ENCODE measurements at places on chromosomes 3 and 15.

DNA sequence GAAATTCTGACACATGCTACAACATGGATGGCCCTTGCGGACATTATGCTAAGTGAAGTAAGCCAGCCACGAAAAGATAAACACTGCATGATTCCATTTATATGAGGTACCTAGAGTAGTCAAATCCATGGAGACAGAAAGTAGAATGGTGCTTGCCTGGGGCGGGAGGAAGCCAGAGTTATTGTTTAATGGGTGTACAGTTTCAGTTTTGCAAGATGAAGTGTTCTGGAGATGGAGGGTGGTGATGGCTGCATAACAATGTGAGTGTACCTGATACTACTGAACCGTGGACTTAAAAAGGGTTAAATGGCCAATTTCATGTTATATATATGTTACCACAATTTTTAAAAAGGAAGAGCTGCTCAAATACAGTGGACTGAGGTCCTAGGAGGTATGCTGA lies 66.9 kb downstream of the SEMA5B start:
- no peak overlapping the region for H3K4me3 ChIP-seq
- no peaks in the 10 kb centered on the region for H3K36me3 ChIP-seq

DNA sequence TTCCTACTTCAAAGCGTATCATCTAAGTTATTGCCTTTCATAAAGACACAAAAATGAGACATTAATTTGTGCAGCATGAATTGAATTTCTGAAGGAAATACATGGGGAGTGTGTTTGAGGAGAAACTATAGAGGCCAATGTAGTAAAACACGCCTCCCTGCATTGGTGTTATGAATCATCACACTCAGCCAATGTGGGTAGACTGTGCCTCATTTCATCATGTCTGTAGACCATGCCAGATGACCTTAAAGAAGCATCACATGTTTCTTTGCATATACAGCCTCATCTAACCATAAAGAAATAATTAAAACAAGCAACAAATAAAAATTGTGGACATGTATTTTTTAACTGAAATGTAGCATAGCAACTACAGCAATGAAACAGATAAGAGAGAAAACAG lies 486.0 kb upstream of the ADAMTS9 start:
- H3K27ac ChIP-seq: no peak overlapping the region
- no peaks in the 10 kb centered on the region for H3K36me3 ChIP-seq
- H3K4me1 ChIP-seq: no peaks in the 10 kb centered on the region

DNA sequence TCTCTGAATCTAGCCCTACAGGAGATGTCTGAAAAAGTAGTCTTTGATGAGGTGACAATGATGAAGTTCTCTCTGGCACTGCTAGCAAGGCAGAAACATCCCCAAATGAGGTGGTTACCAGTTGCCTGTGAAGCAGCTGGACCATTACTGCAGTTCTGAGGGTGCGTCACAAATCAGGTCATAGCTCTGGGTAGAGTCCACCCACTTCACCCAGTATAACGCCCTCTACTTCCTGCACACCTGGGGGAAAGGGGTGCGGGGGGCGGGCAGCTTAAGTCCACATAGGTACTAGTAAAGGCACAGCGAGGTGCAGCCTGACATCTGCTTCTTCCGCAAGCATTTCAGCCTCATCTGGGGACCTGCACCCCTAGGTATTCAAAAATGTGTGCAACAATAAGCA lies 13.4 kb upstream of the SATB1 start:
- peaks cover 31% of the 10 kb centered on the region for H3K4me1 ChIP-seq
- H3K27ac ChIP-seq: peak overlapping the region; percentile 89
- H3K4me3 ChIP-seq: peak overlapping the region; percentile 38
- H3K27me3 ChIP-seq: no peaks in the 10 kb centered on the region

DNA sequence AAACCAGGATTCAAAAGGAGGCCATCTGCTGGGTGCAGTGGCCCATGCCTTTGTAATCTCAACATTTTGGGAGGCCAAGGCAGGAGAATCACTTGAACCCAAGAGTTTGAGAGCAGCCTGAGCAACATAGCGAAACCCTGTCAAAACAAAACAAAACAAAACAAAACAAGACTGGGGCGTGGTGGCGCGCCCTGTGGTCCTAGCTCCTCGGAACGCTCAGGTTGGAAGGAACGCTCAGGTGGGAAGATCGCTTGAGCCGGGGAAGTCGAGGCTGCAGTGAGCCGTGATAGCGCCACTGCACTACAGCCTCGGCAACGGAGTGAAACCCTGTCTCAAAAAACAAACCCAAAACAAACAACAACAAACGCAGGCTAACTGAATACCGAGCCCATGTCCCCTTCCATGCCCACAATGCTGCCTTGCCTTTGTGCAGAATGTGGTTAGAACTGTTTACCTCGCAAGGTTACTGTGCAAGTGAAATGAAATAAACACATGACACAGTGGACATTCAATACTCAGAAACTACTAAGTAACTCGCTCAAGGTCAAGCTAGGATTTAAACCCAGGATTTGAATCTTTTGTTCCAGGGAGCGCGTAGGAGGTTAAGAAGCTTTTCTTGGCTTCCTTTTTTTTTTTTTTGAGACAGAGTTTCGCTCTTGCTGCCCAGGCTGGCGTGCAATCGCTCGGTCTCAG lies 766 bp upstream of the EMC4 start:
- no peak for DNase-seq
- H3K4me3 ChIP-seq: peak overlapping the region; percentile 94
- peak overlapping the region; percentile 100 for H3K27ac ChIP-seq
- H3K36me3 ChIP-seq: peaks cover 6% of the 10 kb centered on the region
- H3K4me1 ChIP-seq: peaks cover 23% of the 10 kb centered on the region

DNA sequence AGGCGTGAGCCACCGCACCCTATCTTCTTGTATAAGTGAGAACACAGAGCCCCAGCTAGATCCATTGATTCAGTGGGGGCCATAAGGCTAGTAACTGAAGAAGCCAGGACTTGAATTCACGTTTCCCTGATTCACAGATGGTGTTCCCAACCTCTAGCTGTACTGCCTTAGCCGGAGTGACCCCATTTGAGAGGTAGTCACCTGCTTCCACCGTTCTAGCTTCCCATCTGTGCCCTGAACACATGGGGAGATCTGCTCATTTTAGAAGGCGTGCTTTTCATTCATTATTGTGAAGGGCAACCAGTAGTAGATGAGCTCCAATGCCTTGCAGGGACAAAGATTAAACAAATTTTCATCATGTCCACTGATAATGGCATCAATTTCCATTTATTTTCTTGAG lies 365.7 kb upstream of the TPM1 start:
- no peaks in the 10 kb centered on the region for H3K4me1 ChIP-seq
- no peaks in the 10 kb centered on the region for H3K27me3 ChIP-seq
- H3K36me3 ChIP-seq: no peaks in the 10 kb centered on the region
- no peak for DNase-seq
- H3K27ac ChIP-seq: no peak overlapping the region

GRCh38 chr15:101052031-101052620 lies 133.0 kb downstream of the LRRK1 start:
- no peak overlapping the region for H3K4me3 ChIP-seq
- H3K4me1 ChIP-seq: no peaks in the 10 kb centered on the region
- DNase-seq: no peak
- H3K27me3 ChIP-seq: no peaks in the 10 kb centered on the region
- H3K36me3 ChIP-seq: peaks cover 28% of the 10 kb centered on the region

DNA sequence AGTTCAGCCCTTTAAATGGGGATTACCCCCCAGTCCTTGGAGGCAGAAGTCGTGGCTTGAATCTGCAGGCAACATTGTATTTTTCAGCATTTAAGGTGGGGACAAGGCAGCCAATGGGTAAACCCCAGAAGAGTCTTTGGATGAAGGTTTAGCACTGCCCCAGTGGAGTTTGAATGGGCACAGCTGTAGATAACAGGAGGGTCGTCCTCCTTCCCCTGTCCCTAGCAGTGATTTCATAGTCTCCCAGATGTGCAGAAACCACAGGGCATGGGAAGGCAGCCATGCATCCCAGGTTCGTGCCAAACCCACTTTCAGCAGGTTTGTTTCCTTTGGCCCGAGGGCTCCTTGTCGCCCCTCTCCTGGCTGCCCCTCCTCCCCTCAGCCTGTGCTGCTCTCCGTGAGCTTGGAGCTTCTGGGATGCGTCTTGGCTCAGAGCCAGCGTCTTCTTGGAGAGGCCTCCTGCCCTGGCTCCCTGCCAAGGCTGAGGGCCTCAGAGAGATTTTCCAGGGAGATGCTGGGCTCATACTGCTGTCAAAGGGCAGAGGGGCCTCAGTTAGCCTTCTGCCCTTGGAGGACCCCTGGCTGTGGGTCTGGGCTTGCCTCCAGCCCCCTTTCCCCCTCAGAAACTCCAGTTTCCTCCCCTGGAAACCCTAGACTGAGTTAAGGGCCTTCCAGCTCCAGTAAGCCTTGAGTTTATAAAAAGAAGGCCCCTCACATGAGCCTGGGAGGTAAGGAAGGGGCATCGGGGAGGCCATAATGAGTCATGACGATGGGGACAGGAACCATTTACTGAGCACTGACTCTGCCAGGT lies 48.9 kb upstream of the POLG start:
- DNase-seq: no peak
- no peaks in the 10 kb centered on the region for H3K36me3 ChIP-seq
- H3K4me1 ChIP-seq: no peaks in the 10 kb centered on the region
- no peak overlapping the region for H3K4me3 ChIP-seq
- no peak overlapping the region for H3K27ac ChIP-seq

DNA sequence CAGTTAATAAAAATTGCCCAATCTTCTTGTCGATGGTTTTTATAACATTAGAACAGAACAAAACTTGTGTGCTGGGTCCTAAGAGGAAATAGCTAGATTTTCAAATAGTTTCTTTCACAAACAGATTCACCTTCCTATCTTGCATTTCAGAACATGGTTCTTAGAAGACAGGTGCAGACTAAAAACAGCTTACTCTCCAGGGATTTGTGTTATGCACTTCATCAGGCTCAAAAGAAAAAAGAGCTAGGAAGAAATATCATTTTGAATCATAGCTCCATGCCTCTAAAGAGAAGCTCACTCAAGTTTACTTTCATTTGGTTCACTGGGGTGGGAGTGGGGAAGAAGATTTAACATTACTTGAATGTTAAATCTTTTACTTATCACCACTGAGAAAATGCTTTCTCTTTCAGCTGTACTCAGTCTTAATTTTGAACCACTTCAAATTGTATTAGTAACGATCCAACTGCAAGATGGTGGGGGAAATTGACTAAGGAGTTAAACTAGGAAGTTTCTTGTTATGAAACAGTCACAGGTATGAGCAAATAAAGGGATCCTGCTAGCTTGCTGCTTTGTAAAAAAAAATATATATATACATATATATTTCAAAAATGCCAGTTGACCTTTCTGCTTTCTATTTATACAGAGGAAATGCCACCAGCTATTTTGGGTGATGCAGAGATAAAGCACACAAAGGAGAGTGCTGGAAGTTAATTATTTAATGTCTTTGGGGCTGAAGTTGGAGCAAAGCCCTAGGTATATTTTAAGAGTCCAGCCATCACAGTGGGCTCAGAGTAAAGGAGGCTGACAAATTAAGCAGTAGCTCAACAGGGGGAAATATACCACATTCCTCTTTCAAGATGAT lies 28.3 kb upstream of the NUDT16 start:
- no peak for DNase-seq
- peaks cover 8% of the 10 kb centered on the region for H3K27me3 ChIP-seq
- no peak overlapping the region for H3K27ac ChIP-seq
- peaks cover 16% of the 10 kb centered on the region for H3K4me1 ChIP-seq
- H3K36me3 ChIP-seq: no peaks in the 10 kb centered on the region

DNA sequence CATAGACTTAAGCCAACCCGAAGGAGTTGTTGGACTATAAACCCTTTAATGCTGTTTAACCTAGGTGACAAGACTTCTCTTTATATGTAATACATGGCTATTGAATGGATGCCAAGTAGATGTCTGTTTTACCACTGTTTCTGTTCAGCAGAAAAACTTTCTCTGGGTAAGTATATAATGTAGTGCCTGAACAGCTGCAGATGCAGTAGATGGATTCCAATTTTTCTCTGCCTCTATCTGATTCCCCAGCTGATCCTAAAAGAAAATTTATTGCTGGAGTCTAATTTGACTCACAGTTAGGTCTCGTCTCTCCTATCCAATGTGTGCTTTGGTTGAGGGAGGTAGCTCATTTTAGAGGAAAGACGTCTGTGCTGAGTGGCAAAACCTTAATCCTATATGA lies 256.5 kb upstream of the CBLB start:
- DNase-seq: no peak
- no peak overlapping the region for H3K27ac ChIP-seq
- H3K4me3 ChIP-seq: no peak overlapping the region
- no peaks in the 10 kb centered on the region for H3K27me3 ChIP-seq

DNA sequence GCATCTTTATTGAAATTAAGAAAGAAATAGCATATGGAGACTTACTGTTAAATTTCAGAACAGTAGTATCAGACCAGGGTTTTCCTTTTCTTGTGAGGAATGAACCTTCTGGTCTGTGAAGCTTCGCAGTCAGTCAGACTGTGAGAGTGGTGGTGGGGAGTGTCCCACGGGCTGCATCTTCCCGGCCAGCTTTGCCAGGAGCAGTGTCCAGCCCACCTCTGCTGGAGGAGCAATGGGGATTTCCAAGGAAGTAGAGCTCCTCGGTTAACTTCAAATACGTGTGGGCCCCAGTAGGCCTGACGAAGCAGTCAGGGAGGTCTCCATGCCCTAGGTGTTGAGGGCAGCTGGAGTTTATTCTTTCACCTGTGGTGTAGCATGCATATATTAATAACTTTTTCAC lies 40.9 kb upstream of the FBXL22 start:
- H3K4me3 ChIP-seq: no peak overlapping the region
- H3K4me1 ChIP-seq: peaks cover 3% of the 10 kb centered on the region
- H3K27ac ChIP-seq: no peak overlapping the region

DNA sequence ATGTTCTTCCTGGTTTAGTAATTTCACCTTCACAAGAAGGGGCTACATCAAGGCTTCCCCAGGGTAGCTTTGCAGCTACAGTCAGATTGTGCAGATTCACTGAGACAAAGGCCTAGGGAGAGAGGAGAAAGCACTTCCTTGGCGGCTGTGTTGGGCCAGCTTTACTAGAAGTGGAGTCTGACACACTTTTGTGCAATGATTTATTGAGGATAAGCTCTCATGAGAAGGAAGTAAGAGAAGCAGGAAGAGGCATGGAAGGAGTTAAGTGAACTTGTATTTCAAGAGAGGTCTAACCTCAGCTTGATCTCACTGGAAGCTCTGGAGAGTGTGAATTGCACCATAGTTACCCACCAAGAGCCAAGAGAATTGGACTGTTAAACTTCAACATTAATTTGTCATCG lies 78.9 kb downstream of the TGFBR2 start:
- no peaks in the 10 kb centered on the region for H3K27me3 ChIP-seq
- H3K4me1 ChIP-seq: peaks cover 61% of the 10 kb centered on the region
- DNase-seq: no peak
- H3K4me3 ChIP-seq: no peak overlapping the region
- peaks cover 59% of the 10 kb centered on the region for H3K36me3 ChIP-seq

GRCh38 chr3:100221159-100221558 lies 39.6 kb upstream of the TBC1D23 start:
- peaks cover 27% of the 10 kb centered on the region for H3K27me3 ChIP-seq
- H3K4me1 ChIP-seq: no peaks in the 10 kb centered on the region
- H3K4me3 ChIP-seq: no peak overlapping the region
- no peak for DNase-seq

GRCh38 chr15:93820566-93820965 lies 410.8 kb upstream of the MCTP2 start:
- H3K36me3 ChIP-seq: no peaks in the 10 kb centered on the region
- no peak overlapping the region for H3K4me3 ChIP-seq
- H3K27ac ChIP-seq: no peak overlapping the region
- no peaks in the 10 kb centered on the region for H3K4me1 ChIP-seq
